ENCODE measurements at places on chromosomes 16 and 17. TPM values are rescaled to one million over a fixed set of nuclear protein-coding genes. Genes with fewer than 3 reads are reported as not detected.

GPRC5B gene
- total RNA-seq = 49.7 TPM

TOP2A gene
- total RNA-seq = 161 TPM

NT5M gene
- total RNA-seq = 15.7 TPM

FN3K gene
- total RNA-seq = 33.3 TPM

RRAD gene
- not detected for total RNA-seq

PPM1E gene
- 1.6 TPM for total RNA-seq

DNA sequence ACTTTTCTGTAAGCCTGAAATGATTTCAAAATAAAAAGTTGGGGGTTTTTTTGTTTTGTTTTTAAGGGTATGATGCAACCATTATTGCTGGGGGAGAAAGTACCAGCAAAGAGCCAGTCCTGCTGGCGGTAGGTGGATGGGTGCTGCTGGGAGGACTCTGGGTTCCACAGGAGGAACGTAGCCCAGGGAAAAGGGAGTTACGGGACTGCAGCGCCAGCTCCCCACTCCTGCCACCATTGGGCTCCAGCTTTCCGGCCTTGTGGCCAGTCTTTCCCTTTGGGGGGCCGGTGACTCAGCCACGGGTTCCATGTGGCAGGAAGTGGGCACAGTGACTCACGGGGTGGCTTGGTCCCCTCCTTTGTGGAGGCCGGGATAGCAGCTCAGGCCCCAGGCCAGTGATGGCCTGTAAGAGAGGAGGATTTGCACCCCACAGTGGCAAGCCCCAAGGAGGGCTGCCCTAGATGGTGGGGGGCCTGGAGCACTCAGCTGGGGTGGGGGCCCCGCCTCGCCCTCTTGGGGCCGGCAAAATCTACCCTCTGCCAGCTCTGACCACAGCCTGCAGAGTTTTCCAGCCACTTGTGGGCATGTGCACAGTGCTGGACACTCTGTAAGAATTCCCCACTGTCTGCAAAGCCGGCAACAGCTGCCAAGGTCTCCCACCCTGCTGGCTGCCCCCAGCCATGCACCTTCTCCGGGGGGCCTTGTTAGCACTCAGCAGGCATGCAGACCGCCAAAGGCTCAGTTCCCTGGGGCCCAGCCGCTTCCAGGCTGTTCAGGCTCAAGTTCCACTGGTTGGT is 30.4 kb downstream of the SOCS3 start:
- no peak for DNase-seq

DNA sequence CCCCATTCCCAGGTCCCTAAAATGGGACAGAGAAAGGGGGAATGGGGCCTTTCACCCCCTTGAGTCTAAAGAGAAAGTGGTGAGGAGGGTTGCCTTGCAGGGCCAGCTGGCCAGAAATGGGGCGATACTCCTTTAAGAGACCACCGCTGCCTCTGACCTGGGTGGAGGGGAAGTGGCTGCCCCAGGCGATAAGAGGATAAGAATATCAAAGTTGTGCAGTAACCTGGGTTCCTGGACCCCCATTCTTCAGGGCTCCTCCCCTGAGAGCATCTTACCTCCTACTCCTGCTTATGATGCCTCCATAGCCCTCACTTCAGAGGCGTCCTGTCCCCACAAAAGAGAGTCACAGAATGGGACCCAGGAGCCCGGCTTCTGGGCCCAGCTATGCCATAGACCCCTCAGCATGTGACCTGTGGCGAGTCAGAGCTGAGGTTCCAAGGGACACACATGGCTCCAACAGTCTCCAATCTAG is 5.2 kb upstream of the TSPOAP1 start:
- DNase-seq = no peak

DNA sequence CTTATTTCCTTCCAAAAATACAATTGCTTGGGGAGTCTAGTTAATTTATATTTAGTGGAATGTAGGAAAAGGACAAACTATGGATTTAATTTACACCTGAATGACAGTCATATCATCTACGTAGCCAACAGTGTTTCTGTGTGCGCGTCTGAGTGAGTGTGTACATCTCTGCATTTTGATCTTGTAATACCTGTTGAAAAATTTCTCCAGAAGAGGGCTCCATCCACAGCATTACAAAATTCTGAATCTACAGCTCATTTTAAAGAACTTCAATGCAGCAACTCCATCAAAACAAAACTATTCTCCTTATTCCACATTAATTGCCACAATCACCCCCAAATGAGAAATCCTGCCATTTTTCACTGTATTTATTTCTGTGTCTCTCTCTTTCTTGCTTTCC is 3.9 kb downstream of the CDH13 start:
- no peak for DNase-seq

- no peak for DNase-seq
Observed at GRCh38 chr17:13036751-13037150, 18.9 kb upstream of the ELAC2 start.

GRCh38 chr16:79269211-79269863 is 331.2 kb downstream of the MAF start:
- DNase-seq = no peak

GRCh38 chr16:22380529-22380928 is 6.1 kb upstream of the CDR2 start:
- no peak for DNase-seq

- DNase-seq = no peak
Observed at GRCh38 chr17:80221351-80222105, 1.3 kb downstream of the SLC26A11 start.

All from endodermal cell (in vitro differentiated cells).